ENCODE measurements at places on chromosomes 4 and X. TPM values are rescaled to one million over a fixed set of nuclear protein-coding genes. Genes with fewer than 3 reads are reported as not detected.

ARHGEF9 gene
- total RNA-seq = 25.7 TPM

DOK7 gene
- 19.3 TPM for total RNA-seq

TCP11X1 gene
- total RNA-seq = not detected

RBM46 gene
- total RNA-seq = 0.96 TPM

MED28 gene
- total RNA-seq = 10.7 TPM

PLCXD1 gene
- 4.3 TPM for total RNA-seq

ARHGEF38 gene
- not detected for total RNA-seq

CT47B1 gene
- total RNA-seq = not detected

DNA sequence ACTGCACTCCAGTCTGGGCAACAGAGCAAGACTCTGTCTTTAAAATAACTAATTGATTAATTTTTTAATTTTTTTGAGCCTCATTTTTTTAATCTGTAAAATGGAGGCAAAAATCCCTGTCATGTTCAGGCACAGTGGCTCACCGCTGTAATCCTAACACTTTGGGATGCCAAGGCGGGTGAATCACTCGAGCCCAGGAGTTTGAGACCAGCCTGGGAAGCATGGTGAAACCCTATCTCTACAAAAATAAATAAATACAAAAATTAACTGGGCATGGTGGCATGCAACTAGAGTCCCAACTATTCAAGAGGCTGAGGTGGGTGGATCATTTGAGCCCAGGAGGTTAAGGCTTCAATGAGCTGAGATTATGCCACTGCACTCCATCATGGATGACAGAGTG lies 15.4 kb downstream of the AMTN start:
- no peak for DNase-seq

- peak; percentile 20 for DNase-seq
Observed at GRCh38 chrX:32530802-32531403, 680.4 kb downstream of the DMD start.

GRCh38 chrX:44143061-44143602 lies 169.9 kb upstream of the NDP start:
- no peak for DNase-seq

DNA sequence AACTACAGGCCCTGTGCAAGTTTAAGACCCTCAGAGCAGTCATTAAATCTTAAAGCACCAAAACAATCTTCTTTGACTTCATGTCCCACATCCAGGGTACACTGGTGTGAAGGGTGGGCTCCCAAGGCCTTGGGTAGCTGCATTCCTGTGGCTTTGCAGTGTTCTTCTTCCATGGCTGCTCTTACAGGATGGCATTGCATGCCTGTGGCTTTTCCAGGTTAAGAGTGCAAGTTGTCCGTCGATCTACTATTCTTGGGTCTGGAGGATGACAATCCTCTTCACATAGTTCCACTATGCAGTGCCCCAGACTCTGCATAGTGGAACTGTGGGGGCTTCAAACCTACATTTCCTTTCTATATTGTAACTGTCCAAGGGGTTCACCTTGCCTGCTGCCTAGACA lies 494.5 kb downstream of the CFAP47 start:
- DNase-seq = no peak

DNA sequence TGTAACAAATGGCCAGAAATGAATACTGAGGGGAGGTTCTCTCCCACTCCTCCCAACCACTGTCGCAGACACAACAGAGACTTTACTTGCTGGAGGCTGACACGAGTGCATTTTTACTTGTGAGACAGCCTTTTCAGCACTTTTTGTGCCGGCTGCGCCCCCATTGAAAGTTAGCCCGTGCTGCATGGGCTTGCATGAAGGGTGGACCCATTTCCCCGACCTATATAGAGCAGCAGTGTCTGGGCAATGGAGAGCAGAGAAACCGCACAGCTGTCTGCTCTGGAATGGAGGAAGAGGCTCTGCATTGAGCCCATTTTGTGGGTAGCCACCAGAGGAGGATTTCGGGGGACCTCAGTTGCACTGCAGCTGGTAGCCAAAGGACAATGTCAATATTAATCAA lies 208.8 kb downstream of the UGT8 start:
- DNase-seq = no peak

DNA sequence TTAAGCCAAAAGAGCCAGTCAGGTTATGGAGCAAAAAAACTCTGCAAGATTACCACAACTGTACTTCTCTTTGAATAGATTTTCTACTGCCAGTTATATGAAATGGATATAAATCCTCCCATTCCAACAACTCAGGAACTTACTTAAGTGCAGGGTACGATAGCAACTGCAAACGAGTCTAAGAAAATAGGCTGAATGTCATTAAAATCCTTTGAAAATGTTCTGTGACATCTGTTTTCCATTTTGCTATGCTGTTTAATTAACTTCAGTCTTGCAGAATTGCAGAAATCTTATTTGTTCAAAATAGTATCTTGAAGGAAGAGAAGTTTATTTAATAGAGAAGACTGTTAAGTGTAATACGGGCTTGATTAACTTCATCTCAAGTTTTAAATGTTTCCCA lies 243.8 kb downstream of the PALLD start:
- no peak for DNase-seq

GRCh38 chr4:165726831-165727230 lies 146.2 kb upstream of the TLL1 start:
- peak; percentile 72 for DNase-seq

- no peak for DNase-seq
Observed at GRCh38 chrX:135434258-135435138, 12.8 kb downstream of the SMIM10L2A start.

DNA sequence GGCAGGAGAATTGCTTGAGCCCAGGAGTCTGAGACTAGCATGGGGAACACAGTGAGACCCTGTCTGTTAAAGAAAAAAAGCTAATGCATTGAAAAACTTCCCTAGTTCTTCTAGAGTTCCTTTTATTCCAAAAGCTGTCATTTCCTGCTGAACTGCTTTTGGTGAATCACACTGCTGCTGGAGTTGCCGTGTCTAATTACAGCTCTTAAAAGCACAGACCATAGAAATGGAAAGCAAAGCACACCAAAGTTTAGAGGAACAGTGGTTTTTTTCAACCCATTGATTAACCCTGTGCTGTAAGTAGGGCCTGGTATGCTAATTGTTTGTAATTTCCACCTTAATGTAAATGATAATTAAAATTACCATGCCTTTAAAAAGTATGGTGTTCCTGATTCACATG lies 52.4 kb downstream of the SEPTIN11 start:
- DNase-seq = peak; percentile 56

- no peak for DNase-seq
Observed at GRCh38 chrX:136154998-136155397, 7.7 kb downstream of the FHL1 start.

All from mammary epithelial cell (primary cell).